ENCODE measurements at places on chromosomes 6 and 20.

- no peak for DNase-seq
Observed at GRCh38 chr20:44584162-44584561, 1.8 kb downstream of the PKIG start.

- no peak for DNase-seq
Observed at GRCh38 chr6:133108419-133108818, 132.7 kb upstream of the EYA4 start.

DNA sequence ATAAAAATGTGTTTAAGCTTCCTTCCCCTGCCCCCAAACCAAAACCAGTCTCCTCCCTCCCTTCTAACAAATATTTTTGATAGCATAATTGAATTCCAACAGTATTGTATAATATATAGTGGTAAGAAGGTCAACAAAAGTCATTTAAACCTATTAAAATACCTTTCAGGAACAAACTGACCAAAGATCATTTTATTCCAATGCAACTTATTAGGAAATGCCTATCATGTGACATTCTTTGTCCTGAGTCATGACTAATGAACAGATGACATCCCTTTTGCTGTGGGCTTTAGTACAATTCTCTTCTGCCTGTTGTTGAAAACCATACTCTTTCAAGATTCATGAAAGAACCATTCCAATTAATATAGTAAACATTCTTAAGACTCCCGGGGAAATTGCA is 51.5 kb upstream of the TRAF3IP2 start:
- DNase-seq = no peak

GRCh38 chr6:75204959-75205775 is 686 bp downstream of the COL12A1 start:
- DNase-seq = peak; percentile 47

- no peak for DNase-seq
Observed at GRCh38 chr20:1484438-1485116, 6.6 kb downstream of the SIRPB2 start.

DNA sequence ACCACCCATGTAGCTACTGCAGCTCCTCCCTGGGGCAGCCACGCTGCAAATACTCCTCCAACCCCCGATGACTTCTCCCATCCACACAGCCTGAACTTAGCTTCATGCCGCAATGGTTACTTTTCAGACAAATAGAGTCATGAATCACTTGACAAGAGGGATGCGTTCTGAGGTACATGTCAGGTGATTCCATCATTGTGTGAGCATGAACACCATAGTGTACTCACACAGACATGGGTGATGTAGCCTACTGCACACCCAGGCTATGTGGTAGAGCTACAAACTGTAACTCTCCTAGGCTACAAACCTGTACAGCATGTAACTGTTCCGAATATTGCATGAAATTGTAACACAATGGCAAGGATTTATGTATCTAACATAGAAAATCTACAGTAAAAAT is 298.5 kb upstream of the SLC35B3 start:
- DNase-seq = no peak

DNA sequence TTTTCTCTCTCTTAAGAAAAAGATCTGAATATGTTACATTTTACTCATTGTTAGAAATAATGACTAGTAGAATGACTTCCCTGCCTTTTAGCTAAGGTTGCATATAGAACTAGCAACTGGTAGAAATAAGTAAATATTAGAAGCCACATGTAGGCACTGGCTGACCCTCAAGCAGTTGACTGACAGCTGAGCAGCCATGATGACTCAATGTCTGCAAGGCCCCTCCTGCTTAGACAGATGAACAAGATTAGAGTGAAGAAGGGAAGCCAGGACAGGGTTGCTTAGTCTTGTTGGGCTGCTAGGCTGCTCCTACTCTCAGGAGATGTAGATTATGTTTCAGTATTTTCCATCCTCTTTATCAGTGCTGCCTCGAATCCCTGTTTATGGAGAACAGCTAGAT is 6.5 kb downstream of the MEP1A start:
- DNase-seq = no peak

DNA sequence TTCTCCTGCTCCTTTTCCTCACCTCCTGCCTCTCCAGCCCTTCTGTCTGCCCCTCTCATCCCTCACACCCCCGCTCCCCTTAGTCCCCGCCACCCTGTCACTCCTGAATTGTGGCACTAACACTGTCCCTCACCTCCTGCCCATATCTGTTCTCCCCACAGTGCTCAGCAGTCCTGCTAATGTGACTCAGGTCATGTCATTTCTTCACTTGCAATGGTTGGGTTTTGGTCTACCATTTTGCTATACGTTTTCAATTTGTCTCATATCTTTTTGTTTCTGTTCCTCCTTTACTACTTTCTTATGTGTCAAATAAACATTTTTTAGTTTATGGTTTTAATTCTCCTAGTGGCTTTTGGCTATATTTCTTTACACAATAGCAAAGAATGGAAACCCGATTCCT is 1.3 kb upstream of the HLA-B start:
- no peak for DNase-seq

DNA sequence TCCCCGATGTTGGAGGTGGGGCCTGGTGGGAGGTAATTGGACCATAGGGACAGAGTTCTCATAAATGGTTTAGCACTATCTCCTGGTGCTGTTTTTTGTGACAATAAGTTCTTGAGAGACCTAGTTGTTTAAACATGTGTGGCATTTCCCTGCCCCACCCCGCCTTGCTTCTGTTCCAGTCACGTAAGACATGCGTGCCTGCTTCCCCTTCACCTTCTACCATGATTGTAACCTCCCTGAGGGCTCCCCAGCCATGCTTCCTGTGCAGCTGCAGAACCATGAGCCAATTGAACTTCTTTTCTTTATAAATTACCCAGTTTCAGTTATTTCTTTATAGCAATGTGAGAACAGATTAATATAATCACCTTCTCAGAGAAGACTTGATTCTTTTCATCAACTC is 2.5 kb upstream of the RNF144B start:
- no peak for DNase-seq

GRCh38 chr20:19952392-19952791 is 64.8 kb upstream of the NAA20 start:
- DNase-seq = no peak

DNA sequence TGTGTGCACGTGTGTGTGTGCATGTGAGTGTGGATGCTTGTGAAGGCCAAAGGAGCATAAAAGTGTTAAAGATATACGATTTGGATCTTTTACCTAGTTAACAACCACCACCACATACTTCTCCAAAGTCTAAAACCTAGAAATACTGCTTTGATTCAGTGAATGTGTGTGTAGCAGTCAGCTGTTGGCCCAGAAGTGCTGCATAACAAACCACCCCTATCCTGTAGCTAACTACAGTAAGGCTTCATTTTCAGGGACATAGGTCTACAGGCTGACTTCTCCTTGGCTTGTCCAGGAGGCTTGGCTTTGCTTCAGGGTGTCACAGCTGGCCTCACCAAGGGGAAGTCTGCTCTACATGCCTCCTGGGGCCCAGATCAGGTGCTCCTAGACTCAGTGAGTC is 2.4 kb upstream of the CST8 start:
- DNase-seq = no peak
